Activated T-cell treated with anti-CD3 and anti-CD28 coated beads for 4 hours (primary cell): ENCODE measurements at places on chromosomes 7 and 10.

GRCh38 chr10:585502-585901, 104.0 kb downstream of the DIP2C start:
- DNase-seq: no peak

- no peak for DNase-seq
Observed at GRCh38 chr10:19745672-19746071, 70.6 kb upstream of the PLXDC2 start.

- DNase-seq: no peak
Observed at GRCh38 chr7:86453454-86453853, 190.3 kb upstream of the GRM3 start.

DNA sequence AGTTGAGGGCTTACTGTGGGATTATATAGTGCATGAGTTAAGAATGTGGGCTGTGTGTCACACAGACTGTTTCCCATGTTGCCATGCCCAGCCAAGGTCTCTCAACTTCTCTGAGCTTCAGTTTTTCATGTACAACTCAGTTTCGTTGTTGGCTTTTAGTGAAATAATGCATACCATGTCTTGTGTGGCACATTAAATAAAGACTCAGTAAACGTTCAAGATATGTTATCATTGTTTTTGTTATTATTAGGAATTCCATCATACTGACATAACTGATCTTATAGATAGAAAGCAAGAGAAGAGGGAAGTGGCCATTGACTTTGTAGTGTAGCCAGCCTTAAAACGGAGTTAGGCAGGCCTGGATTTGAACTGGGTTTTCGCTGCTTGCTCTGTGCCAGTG, 2.9 kb downstream of the CDK14 start:
- DNase-seq: no peak

DNA sequence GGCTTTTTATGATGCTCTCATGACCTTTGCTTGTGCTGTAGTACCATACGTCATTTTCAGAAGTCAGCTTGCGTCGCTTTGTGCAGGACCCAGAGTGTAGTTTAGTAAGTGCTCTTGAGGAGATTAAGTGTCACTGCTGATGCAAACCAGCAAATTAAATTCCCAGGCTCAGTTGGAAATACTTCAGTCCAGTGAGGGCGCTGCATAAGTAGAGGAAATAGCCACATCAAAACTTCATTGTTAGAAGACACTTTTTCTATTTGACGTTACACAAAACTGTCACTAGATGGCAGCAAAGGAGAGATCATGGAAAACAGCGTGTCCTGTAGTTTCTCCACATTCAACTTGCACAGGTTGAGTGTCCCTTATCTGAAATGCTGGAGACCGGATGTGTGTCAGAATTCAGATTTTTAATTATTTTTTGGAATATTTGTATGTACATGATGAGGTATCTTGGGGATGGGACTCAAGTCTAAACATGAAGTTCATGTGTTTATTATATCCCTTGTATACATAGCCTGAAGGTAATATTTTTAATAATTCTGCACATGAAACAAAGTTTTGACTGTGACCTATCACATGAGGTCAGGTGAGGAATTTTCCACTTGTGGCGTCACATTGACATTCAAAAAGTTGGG, 7.9 kb downstream of the ZNF22 start:
- no peak for DNase-seq

GRCh38 chr10:28872587-28873165, 195.4 kb downstream of the BAMBI start:
- DNase-seq: no peak

- no peak for DNase-seq
Observed at GRCh38 chr7:30567081-30567480, 27.6 kb upstream of the GARS1 start.

DNA sequence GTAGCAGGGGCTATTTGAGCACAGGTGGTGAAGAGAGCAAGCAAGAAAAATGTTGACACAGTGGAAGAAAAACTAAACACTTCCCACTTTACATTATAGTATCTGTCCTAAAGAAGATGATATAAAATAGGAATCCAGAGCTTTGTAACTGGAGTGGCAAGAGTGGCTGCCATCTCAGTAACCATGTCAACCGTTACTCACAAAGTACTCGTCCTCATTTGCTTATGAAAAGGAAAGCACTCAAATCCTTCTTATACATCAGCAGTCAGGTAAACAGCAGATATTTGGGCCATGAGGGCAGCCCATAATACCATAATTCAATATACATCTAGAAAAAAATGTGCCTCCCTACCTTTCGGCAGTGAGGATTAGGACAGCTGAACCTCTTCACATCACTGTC, 70.1 kb downstream of the RNF216 start:
- no peak for DNase-seq

- no peak for DNase-seq
Observed at GRCh38 chr7:114412548-114412947, 2.1 kb upstream of the FOXP2 start.

GRCh38 chr7:48177271-48177670, 6.0 kb downstream of the ABCA13 start:
- DNase-seq: no peak

DNA sequence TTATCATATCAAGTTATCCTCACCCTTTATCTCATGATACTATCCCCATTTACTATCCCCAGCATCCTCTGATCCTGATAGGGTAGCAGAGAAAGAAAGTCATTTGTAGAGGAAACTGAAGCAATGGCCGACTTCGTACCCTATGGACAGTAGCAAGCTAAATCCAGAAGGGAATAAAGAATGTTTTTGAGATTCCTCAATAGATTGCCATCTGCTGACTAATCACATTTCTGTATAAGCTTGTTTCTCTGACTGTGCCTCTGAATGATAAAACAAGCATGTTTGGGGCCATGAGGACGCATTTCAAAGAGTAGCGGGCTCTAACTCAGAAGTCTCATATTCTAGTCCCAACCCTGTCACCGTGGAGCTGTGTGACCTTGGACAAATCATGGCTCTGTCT, 13.2 kb upstream of the FAM107B start:
- DNase-seq: no peak

GRCh38 chr10:32489901-32490300, 44.0 kb downstream of the CCDC7 start:
- DNase-seq: no peak
